ENCODE measurements at places on chromosomes 11 and 22.

DNA sequence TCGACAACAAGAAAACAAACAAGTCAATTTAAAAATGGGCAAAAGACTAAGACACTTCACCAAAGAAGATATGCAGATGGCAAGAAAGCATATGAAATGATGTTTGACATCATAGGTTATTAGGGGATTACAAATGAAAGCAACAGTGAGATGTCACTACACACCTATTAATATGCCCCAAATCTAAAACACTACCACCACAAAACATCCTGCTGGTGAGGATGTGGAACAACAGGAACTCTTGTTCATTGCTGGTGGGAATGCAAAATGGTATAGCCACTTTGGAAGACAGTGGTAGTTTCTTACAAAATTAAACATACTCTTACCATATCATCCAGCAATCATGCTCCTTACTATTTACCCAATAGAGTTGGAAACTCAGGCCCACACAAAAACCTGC, 29.0 kb downstream of the PRRG4 start:
- no peak for DNase-seq

DNA sequence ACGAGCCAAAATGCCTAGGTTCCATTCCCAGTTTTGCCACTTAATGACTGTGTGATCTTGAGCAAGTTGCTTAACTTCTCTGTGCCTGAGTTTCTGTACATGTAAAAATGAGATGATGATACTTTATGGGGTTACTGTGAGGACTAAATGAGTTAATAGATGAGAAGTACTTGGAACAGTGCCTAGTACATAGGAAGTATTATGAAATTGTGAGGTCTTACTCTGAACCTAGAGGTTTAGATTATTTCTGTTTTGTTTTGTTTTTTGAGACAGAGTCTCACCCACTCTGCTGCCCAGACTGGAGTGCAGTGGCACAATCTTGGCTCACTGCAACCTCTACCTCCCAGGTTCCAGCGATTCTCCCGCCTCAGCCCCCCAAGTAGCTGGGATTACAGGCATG, 227.0 kb upstream of the POU2AF2 start:
- peak; percentile 3 for DNase-seq

DNA sequence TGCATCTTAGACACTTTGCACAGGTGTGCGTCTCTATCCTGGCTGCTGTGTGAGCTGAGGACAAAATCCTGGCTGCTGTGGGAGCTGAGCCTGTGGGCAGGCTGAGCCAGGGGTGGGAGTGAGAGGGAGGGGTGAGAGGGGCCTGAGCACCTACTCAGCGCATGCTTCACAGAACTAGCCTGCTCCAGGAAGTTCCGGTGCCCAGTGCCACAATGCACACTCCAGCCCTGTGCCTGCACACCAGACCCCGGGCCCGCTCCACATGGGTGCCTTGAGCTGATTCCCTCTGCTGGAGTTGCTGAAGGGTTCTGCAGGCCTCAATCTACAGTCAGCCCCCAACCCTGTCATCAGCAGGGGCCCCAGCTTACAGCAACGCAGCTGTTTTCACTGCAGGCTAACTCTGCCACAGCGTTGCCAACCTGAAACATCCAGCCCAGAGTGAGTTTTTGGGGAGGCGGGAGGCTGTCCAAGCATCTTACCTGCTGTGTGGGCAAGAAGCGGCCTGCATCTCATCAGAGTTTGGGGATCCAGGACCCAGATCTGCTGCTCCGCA, 1377.9 kb downstream of the TBC1D22A start:
- no peak for DNase-seq

DNA sequence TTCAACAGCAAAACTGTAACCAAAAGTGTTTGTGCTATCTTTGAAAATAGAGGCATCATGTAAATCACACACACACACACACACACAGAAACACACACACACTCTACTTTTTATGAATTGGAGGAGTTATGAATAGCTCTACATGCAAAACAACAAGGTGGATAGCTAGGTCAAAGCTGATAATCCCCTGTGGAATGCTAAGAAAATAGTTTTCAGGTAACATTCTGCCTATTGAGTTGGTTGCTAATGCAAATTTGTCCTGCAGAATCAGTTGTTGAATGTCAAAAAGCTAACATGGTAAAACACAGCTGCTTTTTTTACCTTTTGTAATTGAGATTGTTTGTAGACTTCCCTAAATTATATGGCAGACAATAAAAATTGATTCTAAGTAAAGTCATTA, 1658.4 kb upstream of the RAG2 start:
- no peak for DNase-seq

GRCh38 chr11:84552791-84553190, 1074.4 kb downstream of the DLG2 start:
- no peak for DNase-seq

DNA sequence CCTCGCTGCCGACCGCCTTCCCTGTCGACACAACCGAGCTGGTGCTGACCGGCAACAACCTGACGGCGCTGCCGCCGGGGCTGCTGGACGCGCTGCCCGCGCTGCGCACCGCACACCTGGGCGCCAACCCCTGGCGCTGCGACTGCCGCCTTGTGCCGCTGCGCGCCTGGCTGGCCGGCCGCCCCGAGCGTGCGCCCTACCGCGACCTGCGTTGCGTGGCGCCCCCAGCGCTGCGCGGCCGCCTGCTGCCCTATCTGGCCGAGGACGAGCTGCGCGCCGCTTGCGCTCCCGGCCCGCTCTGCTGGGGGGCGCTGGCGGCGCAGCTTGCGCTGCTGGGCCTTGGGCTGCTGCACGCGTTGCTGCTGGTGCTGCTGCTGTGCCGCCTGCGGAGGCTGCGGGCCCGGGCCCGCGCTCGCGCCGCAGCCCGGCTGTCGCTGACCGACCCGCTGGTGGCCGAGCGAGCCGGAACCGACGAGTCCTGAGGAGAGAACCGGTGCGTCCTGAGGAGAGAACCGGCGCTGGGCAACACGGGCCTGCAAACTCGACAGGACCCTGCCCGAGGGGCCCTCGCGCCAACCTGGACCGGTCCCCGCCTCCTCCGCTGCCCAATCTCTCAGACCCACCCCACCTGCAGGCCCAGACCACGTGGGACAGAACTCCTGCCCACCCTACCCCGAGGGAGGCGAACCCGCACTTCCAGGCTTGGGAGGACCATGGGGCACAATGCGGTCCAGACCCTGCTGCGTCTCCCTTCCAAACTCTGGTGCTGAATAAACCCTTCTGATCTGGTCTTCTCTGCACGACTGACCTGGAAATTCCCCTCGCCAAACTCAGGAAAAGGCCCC, 866 bp downstream of the GP1BB start:
- DNase-seq: no peak

DNA sequence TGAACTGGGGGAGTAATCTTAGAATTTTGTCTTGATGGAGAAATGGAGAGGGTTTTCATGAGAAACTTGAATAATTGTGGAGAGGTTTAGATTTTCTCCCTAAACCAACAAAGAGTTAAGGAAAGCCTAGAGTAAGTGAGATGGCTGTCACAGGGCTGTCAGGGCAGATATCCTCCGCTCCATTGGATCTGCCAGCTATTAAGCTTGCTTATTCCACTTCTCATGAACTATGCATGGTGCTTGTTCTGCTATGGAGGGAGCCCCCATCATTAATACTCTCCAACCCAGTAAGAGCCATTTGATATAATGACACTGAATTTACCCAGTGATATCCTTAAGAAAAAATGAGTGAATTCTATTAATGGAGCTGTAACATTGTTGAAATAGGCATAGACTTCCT, 342.8 kb upstream of the MTNR1B start:
- peak; percentile 6 for DNase-seq

GRCh38 chr11:64035081-64035524, 628 bp upstream of the FLRT1 start:
- DNase-seq: no peak

- DNase-seq: no peak
Measured at GRCh38 chr11:22561283-22561682, 64.3 kb downstream of the FANCF start.

- DNase-seq: no peak
Measured at GRCh38 chr11:5691964-5692361, 2.4 kb downstream of the TRIM22 start.

DNA sequence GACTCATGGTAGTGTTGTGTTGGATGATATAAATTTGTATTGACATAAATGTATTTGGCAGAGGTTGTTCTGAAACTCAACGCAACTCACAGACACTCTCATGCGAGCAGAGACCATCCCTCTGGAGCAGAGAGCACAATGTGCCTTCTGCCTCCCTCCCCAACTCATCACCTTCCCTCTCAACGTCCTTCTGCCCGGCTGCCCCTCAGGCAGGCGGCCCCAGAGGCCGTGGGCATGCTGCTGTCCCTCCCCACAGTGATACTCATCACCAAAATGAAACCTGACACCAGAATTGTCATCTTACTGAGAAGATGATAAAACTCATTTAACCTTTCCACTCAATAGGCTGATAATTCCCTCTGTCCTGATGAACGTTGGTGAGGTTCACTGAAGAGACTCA, 260.6 kb downstream of the ETS1 start:
- no peak for DNase-seq

GRCh38 chr11:117431436-117431835, 103.8 kb downstream of the CEP164 start:
- no peak for DNase-seq

GRCh38 chr11:102807921-102808320, 10.0 kb upstream of the MMP1 start:
- DNase-seq: peak; percentile 36

DNA sequence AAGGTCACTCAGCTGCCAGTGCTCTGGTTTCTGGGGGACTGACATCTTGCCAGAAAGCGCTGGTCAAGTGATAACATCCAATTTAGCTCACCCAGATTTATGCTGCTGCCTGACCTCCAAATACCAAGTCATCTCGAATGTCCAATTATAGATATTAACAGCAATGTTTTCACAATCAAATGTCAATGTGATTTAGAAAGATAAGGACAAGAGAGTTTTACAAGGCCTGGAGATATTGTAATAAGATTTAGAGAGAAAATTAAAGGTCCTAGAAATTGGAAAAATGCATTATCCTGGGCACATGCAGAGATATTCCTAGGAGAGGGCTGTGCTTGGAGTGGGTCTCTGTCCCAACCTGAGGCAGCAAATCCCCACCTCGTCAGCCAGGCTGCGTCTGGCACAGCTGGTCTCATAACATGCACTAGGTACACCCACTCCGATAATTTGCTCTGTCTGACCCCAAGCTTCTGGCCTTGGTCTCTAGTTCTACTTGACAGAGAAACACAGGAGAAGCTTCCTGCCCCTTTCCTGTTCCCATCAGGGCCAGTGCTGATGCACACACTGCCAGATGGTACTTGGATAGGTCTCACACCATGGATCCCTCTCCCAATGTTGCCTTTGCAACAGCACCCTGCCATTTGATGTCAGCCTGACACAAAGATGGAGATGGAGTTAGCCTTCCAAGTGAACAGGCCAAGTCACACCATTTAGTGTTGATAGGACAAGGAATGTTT, 28.6 kb downstream of the USH1C start:
- no peak for DNase-seq

DNA sequence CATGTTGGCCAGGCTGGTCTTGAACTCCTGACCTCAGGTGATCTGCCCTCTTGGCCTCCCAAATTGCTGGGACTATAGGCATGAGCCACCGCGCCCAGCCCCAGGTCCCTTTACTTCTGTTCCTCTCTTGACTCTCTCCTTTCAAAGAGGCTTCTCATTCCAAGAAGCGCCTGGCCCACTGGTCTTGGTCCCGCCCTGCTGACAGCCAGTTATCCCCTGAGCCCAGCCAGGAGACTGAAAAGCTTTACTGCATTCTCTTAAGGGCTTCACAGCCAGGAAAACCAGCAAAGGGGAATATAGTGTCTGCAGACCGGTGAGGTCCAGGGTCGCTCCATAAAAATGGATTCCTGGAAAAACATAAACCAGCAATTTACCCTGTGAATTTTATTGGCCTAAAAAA, 68.3 kb downstream of the NFAM1 start:
- DNase-seq: no peak

GRCh38 chr11:123291201-123291869, 96.3 kb upstream of the CLMP start:
- no peak for DNase-seq

- DNase-seq: peak; percentile 23
Measured at GRCh38 chr11:18012122-18012905, 533 bp downstream of the SERGEF start.

DNA sequence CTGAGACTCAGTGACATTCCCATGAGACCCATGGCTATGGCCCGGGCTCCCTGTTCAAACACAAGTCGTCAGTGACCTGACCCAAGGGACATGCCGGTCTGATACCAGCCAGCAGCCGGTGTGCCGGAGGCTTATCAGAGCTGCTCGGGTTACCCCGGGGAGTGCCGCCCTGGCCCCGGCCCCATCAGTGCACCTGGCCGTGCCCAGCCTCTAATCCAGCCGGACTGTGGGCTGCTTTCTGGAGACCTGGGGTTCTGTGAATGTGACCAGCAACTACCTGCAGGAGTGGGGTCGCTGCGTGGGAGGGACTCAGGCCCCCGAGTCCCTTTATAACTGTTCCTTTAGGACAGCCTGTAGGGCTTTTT, 52.7 kb downstream of the LINC01488 start:
- DNase-seq: no peak

GRCh38 chr11:11239959-11240358, 113.1 kb downstream of the CSNK2A3 start:
- DNase-seq: no peak

- DNase-seq: no peak
Measured at GRCh38 chr11:9571071-9571762, 2.3 kb upstream of the WEE1 start.

- DNase-seq: peak; percentile 7
Measured at GRCh38 chr11:62217191-62217748, 8.8 kb downstream of the SCGB2A1 start.

DNA sequence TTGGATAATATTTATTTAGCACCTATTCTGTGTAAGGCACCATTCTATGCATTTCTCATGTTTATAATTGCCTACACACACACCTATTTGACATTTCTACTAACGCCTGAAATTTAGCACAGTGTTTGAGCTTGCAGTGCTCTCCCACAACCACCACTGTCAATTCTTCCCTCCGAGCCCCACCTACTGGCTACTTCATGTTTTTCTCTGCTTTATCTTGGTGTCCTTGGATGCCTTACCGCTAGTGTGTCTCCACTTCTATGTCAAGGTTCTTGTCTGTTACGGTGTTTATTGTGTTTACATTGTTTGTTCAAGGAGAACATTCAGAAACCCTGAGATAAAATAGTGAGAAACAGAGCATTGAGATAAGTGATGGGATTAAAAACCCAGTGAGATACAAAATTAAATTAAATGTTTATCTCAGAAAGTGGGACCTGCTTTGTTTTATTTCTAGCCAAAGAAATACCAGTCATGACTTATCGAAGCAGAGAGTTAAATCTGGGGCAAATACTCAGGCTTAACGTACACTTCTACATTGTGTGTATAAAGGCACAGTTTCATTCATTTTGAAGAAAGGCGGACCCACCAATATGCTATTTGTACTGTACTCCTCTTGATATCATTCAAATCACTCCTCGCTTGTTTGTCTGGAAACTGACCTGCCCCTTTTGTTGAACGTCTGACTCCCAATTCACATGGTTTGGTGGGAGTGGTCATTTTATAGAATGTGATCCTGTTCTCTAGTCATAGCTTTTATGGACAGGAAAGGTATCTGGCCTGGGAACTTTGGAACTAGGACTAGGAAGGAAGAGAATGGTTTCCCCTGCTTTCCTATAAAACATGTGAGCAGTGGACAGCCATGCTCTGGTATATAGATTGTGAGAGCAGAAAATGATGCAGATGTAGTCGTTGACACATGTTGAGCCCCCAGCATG, 39.2 kb upstream of the SLC36A4 start:
- peak; percentile 48 for DNase-seq

Measured in EH (cell line).